ENCODE measurements at places on chromosomes 7 and 10.

DNA sequence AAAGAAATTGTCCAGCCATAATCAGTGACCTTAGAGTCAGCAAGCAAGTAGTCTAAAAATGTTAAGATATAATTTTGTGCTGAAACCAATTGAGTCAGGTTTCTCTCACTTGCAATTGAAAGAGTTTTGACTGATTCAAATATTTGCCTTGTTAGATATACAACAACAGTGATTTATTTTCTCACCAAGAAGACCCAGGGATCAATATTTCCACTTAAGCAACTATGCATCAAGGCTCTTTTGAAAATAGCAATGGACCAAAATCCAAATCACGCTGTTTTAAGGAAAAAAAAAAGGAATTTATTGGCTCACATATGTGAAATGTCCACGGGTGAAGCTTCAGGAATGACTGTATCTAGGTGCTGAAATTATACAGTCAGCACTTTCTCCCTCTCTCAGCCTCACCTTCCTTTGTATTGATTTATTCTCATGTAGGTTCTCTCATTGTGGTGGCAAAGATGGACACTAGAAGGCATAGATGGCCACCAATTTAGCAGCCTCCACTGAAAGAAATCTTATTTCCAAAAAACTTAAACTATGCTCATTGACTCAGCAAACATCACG lies 9.7 kb upstream of the FKBP9 start:
- DNase-seq, result no peak

DNA sequence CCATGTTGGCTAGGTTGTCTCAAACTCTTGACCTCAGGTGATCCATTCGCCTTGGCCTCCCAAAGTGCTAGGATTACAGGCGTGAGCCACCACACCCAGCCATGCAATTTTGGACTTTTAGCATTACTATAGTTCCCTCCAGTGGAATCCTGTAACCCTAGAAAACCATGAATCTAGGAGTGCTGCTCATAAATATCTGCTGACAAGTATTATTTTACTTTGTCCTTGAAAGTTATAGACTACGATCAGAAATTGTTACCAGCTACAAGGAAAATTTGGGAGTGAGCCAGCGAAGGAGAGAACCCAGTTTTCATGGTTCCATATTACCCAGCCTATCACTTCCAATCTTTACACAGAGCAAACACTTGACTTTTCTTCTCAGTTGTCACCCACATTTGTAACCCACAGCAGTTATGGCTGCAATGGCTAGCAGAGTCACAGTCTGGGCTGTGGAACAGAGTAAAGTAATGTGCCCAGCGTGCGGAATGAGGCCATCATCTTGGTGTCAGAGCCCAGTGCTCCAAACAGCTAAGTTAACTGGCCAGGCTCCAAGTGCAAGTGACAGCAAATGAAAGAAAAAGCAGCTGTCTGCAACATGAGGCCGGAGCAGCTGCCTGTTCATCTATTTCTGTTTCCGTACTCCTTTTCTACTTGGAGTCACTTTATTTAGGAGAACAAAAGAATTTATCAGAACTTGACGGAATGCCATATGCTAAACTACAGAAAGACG lies 29.9 kb downstream of the ZC3HC1 start:
- DNase-seq, result no peak

DNA sequence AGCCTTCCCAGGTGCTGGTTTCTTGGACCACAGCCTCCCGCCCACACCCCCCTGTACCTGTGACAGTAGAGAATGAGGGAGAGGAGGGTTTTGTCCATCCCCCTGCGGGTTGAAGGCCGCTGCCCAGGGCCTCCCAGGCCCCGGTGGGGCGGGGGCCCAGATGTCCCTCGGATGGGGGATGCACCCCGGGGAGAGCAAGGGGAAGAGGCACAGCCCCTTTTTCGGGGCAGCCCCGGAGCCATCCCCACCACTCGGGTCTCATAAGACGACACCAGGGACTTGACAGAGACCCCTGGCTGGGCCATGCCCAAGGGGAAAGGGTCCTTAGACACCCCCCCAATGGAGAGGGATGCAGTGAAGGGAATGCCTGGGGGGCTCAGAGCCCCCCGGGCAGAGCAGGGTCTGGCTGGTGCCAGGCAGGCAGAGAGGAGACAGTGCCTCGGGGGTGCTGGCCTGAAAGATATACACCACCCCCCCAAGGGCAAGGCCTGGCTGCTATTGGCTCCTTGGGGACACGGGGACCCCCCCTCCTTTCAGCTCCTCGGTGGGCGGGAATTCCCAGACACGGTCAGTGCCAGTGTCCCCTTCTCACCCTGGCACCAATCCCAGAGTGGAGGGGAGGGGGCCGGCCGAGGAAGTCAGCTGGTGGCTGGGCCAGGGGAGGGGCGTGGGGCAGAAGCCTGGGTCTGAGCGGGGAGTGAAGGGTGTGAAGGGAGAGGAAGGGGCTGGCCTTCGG lies 3.7 kb upstream of the SPACDR start:
- no peak for DNase-seq

DNA sequence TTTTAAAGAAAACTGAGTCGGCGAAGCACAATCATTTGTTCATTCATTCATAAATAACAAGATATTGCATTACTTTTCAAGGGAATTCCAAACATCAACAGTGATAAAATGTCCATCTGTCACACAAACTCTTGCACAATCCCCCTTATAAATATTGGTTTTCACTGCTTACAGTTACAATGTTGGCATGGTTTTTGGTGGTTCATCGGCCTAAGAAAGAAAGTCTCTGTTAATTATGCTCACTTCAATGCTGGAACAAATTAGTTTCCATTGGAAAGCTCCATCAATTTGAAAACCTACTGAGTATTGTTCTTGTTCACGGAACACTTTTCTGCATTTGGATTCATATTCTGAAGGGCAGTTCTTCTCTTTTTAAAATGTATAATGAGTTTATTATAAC lies 188.5 kb downstream of the JAZF1 start:
- DNase-seq, result no peak

GRCh38 chr7:45988405-45989057 lies 67.5 kb upstream of the IGFBP3 start:
- no peak for DNase-seq

DNA sequence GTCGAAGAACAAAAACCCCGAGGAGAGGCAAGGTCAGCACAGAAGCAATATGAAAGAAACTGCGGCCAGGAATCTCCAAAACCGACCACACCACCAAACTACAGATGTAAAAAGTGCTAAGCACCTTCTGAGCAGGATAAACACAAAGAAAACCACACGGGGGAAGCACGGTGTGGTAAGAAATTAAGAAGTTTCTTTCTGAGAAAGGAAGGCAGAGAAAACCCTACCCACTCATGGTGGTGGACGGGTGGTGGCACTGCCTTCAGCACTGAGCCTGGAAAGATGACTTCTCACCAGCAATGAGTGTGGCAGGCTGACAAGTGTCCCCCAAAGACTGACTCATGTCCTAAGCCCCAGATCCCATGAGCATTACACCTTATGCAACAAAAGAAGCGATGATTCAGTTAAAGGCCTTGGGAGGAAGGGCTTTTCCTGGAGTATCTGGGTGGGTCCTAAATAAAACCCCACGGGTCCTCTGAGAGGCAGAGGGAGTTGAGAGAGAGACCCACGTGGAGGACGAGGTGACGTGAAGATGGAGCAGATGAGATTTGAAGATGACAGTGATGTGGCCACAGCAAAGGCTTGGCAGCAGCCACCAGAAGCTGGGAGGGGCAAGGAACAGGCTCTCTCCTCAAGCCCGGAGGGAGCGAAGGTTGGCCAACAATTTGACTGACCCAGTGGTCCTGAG lies 124.9 kb downstream of the DLG5 start:
- DNase-seq, result no peak

GRCh38 chr7:35430547-35431153 lies 176.8 kb upstream of the TBX20 start:
- DNase-seq, result no peak

DNA sequence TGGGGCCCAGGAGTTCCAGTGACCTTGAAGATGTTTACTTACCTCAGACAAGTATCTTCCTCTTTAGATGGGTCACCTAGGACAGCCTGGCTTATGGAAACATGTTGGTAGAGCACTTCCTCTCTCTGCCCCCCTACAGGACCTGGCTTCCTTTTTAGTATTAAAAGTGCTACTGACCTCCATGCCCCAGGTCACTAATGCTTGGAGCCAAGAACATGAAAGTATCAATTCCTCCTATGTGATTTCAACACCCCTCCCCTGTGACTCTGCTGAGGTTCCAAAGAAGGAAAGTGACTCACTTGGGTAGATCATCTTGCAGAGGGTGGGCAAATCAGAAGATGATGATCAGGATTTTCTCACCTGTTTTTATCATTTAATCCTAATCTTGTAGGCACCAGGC lies 125.3 kb upstream of the CCDC6 start:
- no peak for DNase-seq

DNA sequence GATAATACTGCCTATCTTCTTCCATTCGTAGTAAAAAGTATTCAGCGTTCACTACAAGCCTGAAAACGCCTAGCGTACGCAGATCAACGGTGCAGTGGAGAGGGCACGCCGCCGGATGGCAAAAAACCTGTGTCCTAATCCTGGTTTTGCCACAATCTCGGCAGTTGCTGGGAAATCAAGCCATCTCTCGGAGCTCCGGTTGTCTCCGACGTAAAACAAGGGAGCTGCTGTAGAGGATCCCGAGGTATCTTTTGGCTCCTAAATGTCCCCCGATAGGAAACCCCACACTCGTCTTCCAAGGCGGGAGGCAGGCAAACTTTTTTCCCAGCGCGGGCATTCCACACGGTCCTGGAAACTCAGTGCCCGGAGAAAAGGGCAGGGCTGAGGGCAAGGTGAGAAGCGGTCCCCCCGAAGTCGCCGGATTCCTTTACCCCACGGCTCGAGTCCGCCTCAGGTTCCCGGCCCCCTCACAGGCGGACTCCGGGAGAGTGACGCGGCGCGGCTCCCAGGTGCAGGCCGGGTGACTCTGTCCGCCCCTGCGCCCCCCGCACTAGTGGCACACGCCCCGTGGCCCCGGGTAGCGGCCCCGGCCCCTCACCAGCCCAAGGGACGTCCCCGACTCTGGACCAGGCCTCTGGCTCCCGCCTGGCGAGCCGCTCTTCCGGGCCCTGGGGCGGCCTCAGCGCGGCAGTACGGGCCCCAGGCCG lies 649 bp downstream of the IDE start:
- no peak for DNase-seq

DNA sequence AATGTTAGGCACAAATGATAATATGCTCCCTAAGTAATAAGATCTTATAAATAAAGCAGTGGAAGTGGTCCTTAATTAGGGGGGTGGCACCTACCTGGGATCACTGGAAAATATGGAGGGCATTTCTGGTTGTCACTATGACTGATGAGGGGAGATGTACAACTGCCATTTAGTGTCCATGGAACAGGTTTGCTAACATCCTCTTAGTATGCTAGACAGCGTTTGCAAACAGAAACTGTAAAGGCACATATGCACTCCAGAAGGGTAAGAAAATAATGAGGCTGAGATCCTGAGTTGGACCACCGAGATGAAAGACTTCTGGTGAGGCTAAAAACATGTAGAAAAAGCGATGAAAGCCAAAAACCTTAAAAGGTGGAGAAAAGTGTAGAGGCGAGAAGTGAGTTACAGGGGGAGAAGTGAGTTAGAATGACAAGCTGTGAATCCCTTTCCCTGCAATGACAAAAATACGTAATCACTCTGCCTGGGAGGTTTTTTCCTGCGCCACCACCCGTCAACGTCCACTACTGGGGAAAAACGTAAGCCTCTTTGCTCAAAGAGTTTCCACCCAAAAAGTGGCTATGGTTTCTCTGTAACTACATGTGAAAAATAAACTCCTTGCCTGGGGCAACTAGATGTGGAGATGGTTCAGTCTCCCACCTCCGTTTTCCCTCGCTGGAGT lies 767 bp downstream of the KRIT1 start:
- no peak for DNase-seq

DNA sequence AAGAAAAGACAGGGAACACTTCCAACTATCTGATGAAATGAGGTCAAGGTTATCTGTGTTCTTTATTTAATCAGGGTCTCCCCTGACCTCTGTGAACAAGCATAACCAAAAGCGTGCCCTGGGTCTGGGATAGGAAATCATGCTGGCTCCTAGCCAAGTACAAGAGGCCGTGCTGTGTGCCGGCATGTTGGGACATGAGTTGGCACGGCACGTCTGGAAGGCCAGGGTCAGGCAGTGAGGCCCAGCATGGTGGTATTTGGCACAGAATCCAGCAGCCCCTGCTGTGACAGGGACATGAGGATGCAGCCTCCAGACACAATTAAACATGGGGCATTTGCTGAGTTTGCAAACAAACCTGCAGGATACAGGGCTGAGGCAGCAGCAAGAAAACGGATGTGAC lies 320.4 kb downstream of the PLXNA4 start:
- DNase-seq, result no peak

DNA sequence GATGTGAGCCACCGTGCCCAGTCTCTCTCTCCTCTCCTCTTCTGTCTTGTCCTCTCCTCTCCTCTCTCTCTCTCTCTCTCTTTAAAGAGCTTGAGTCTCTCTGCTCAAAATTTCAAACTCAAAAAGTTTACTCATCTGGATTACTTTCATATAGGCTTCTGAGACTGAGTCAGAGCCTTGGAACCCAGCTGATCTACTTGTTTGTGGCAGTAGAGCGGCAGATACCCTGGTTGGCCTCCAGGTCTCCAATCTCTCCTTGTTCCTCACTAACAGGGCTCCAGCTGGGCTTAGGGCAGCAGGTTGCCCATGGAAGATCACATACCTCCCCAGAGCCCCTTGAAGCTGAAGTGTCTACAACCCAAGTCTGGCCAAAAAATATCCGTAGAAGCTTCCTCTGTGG lies 51.0 kb downstream of the HHEX start:
- no peak for DNase-seq

GRCh38 chr7:129578829-129579228 lies 32.7 kb upstream of the NRF1 start:
- DNase-seq, result no peak

DNA sequence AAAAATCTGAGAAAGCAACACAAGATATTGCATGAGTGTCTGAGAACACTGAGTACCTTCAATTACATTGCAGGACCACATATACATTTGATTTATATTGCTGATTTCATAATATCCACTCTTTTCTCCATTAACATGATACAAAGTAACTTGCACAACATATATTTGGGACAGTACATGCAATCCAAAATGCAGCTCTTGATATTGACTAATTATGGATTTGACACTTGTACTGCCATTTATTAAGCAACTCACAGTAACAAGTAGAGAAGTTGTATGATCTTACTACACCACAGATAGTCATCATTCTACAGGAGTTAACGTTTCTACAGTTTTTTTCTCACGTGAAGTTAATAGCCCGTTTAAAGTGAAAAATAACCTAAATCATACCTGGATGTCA lies 46.7 kb downstream of the USP6NL start:
- DNase-seq, result no peak

DNA sequence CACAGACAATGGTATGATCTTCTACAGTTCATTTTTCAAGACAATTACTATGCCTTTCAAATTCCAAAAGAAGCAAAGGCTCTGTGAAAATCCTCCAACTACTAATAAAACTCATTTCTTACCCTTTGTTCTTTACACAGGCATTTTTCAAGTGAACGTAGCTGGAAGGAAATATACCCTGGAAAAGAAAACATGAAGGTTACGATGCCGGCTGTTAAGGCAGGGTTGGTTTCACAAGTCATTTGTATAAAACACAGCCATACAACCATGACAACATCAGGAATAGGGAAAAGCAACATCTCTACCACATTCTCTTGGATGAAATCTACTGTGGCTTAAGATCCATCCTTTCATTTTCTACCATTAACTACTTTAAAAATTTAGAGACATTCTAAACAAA lies 207.9 kb downstream of the DOCK4 start:
- DNase-seq, result no peak

- no peak for DNase-seq
Observed at GRCh38 chr10:133117036-133117687, 29.4 kb downstream of the ADGRA1 start.

- DNase-seq, result no peak
Observed at GRCh38 chr7:43850348-43851116, 18.8 kb downstream of the MRPS24 start.

- no peak for DNase-seq
Observed at GRCh38 chr10:47027784-47028260, 116.6 kb downstream of the PTPN20 start.
